ENCODE measurements at places on chromosomes 13 and 19.

- peak; percentile 51 for DNase-seq
Measured at GRCh38 chr19:57664269-57665127, 4.2 kb upstream of the ZSCAN4 start.

DNA sequence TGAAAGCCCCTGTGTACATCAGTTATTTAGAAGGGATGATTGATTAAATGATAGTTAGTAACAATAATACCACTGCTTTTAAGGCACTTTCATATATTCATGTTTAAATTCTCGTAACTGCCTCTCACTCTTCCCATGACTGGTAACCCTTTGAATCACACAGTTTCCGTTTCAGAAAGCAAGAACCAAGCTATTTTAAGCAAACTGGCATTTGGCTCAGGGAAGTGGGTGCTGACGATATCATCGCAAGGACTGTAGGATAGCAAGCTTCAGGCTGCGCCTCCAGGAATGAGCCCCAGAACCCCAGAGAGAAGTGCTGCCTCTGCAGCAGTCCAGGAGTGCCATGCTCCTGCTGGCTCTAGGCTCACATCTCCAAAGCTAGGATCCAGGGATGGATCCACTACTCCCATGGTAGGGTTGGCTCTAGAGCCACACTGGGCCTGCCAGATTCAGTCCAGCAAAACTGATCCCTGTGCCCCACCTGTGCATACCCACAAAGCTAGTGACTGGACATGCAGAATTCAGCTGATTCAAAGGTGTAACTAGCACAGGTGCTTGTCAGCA, 313.5 kb downstream of the SLC7A1 start:
- no peak for DNase-seq

DNA sequence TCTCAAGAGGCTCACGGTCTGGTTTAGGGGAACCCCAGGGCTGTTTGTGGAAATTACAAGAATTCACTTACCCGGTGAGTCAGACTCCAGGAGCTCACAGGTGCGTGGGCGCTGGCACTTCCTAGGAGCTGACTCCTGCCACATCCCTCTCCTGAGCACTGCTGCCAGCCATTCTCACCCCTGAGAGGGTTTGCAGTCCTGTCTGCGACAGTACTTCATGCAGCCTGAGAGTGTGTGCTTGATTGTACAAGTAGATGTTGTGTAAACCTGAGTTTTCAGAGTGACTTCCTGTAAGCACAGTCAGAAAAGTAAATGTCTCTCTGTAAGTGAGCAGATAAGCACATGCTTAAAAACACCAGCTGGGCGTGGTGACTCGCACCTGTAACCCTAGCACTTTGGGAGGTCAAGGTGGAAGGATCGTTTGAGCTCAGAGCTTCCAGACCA, 8.1 kb downstream of the MRPL4 start:
- DNase-seq = no peak

GRCh38 chr19:40908976-40909375, 26.9 kb upstream of the CYP2A7 start:
- DNase-seq = no peak

DNA sequence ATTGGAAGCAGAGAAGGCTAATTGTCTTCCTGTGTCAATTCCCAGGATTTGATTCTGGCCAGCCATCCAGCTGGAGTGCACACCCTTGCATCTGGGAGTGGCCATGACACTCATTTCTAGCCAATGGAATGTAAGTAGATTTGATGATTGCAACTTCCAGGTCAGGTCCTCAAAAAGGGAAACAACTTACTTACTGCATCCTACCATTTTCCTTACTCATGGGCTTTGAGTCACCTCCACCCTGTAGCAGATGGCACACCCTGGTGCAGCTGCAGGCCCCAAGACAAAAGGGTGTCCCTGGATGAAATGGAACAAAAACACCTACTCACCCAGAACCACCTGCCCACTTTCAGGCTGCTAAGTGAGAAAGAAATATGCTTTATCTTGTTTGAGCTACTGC, 27.3 kb upstream of the MPHOSPH8 start:
- DNase-seq = no peak

DNA sequence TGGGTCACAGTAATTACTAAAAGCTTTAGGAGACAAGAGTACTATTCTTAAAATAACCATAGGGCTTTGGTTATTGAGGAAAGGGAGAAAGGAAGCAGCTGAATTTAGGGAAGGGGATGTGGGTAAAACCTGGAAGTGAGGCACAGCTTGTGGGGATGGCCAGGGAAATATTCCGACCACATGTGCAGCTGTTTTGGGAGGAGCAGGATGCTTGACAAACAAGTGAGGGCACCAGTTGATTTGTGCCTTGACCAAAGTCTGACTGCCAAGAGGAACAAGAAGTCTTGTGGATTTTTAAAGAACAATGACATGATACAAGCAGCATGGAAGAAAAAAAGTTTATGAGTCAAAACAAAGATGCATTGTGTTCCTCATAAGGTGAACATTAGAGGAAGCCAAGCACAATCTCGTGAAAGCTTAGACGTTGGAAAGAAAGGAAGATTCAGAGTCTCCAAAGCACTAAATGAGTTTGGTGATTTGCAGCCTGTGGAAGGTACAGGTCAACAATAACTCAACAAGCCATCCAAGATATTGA, 108.5 kb upstream of the GPC6 start:
- DNase-seq = no peak

DNA sequence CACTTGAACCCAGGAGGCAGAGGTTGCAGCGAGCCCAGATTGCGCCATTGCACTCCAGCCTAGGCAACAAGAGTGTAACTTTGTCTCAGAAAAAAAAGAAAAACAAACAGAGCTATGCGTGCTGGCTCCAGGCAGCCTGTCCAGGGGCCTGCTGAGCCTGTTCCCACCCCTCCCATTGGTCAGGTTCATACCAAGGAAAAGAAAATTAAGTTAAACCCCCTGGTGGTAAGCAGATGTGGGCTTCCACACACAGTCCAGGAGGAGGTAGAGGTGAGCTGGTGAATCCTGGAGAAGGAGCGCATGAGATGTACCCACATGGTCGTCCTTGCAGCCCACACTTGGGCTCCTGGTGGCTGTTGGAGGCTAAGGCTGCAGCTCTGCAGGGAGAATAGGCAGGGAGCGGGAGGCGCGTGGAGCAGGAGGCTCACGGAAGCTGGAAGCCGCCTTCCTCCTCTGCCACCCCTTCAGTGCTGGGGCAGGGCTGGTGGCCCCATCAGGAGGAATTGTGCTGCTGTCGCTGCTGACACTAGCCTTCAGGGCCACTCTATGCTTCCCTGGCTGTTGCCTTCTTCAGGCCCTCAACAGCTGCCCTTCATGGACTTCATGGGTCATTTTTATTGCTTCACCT, 10.5 kb upstream of the CHAMP1 start:
- DNase-seq = no peak

DNA sequence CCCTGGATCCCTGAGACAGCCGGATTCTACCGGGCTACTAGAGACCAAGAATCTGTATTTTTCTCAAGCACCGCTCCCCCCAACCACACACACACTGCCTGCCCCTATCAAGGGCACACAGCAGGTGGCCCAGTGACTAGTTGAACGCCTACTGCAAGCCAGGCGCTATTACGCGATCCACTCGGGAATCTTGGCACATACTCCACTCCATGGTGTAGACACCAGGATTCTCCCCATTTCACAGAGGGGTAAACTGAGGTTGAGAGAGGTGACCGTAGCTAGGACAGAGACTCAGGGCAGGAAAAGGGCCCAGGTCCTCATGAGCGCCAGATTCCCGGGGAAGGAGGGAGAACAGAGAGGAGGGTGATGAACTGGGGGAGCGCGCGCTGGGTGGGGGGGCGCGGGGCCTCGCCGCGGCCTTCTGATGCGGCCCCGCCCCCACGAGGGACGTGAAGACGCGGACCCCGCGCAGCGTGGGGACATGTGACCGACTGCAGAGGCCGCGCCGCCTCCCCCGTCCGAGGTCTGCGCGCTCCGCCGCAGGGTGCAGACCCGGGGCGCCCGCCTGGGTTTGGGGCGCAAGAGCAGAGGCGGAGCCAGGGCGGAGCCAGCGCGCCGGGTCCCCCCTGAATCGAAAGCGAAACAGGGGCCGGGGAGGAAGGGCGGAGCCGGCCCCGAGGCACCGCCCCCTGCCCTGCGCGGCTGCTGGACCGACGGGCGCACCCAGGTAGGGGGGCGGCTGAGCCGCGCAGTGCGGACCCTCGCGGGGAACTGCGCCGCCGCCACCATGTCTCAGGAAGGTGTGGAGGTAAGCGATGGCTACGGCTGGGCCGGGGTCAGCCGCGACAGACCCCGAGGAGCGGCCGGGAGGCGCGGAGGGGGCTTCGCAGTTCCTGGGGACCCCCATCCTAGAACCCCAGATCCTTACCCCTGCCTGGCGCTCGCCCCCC, at the start of gene SHFL:
Gene SHFL, plus strand, starts transcription at position 677 of the 950 bp plus-strand sequence. Its CDS starts 111 bp downstream, at position 788.
- DNase-seq = peak; percentile 45

GRCh38 chr19:16361254-16361653, 36.6 kb downstream of the KLF2 start:
- no peak for DNase-seq

DNA sequence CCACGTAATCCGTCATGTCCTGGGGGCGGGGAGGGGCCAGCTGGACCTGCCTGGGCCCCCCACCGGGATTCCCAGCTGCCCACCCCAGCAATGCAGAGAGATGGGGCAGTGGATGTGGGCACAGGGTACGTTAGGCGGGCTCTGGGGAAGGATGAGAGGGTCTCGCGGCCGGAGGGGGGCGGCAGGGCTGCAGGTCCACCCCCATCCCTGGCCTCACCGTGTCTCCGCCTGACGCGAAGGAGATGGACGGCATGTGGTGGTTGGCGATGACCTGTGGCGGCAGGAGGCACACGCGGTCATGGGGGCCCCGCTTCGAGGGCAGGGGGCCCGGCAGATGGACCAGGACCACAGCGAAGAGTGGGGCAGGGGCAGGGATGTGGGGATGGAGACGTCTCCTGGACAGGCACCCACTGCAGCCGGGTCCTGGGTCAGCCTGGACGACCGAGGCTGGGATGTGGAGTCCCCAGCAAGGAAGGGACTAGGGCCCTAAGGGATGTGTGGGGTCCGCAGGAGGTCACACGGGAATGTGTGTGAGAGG, 24.4 kb downstream of the SHC2 start:
- DNase-seq = no peak

DNA sequence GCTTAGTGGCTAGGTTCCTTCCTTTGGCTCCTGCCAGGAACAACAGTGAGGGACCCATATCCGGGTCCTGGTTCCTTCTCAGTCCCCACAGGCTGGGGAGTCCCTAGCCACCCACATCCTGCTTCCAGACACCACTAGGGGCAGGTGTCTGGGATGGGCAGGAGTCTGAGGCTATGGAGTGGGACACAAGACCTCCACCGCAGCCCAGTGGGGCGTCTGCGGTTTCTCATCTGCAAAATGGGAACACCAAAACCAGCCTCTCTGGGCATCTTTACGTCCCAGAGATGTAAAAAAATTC, 879 bp upstream of the FCGBP start:
- no peak for DNase-seq

DNA sequence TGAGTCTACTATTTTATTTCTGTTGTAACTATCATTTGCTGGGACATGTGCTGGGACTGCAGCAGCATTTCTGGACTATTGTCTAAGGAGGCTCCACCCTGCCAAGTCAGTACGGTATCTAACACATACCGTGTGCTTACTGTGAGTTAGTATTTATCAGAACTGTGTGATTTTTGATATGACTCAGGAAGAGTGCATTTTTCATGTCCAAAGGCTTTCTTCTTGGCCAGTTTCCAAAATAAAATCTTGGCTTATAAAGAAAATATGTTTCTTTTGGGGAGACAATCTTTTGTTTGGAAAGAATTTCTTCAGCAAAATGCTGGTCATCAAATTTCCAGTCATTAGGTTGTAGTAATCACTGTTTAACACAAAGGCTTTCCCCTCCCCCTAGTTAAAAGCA, 11.6 kb downstream of the PARP4 start:
- DNase-seq = no peak

GRCh38 chr13:73368608-73369007, 309.8 kb downstream of the KLF5 start:
- DNase-seq = no peak

GRCh38 chr19:38265921-38266429, 1.6 kb downstream of the SPINT2 start:
- no peak for DNase-seq

GRCh38 chr13:28582225-28582891, 76.6 kb upstream of the POMP start:
- DNase-seq = no peak

Data from midbrain (tissue), 1 donor.